LoVo (cell line): ENCODE measurements at places on chromosomes 16 and 17.

GRCh38 chr16:57316390-57317017 lies 32.0 kb upstream of the PLLP start:
- DNase-seq, result peak; percentile 53

GRCh38 chr16:75385507-75386152 lies 47.7 kb downstream of the CFDP1 start:
- peak; percentile 81 for DNase-seq

GRCh38 chr17:45896803-45897693 lies 2.7 kb downstream of the MAPT start:
- DNase-seq, result no peak

DNA sequence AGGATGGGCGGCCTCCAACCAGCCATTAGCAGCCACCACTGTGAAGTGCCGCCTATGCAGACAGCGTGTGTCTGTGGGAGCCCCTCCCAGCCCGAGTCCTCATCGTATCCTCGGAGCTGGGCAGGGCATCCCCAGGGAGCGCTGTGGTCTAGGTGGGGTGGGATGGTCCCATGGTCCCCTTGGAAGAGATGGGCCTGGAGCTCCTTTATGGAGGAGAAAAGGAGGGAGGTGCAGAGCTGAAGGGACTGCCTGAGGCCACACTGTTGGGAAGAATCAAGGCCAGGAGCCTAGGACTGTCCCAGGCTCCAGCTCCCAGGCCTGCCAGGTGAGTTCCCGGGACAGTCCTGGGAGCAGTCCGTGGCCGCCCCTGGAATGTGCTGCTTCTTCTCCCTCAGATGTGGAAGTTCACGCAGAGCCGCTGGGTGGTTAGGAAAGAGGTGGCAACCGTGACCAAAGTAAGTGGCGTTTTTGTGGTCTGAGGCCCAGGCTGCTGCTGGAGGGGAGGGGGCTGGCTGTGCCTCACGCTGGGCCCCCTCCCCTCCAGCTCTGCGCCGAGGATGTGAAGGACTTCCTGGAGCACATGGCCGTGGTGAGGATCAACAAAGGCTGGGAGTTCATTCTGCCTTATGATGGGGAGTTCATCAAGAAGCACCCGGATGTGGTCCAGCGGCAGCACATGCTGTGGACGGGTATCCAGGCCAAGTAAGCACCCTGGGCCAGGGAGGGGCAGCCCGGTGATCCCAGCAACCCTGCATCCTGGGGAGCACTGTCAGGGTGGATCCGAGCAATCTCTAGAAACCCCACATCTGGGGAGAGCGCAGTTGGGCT lies 27.0 kb downstream of the POLR3E start:
- no peak for DNase-seq

GRCh38 chr17:27848931-27849330 lies 44.2 kb downstream of the LYRM9 start:
- no peak for DNase-seq

GRCh38 chr17:50805486-50805885 lies 29.9 kb upstream of the WFIKKN2 start:
- no peak for DNase-seq

DNA sequence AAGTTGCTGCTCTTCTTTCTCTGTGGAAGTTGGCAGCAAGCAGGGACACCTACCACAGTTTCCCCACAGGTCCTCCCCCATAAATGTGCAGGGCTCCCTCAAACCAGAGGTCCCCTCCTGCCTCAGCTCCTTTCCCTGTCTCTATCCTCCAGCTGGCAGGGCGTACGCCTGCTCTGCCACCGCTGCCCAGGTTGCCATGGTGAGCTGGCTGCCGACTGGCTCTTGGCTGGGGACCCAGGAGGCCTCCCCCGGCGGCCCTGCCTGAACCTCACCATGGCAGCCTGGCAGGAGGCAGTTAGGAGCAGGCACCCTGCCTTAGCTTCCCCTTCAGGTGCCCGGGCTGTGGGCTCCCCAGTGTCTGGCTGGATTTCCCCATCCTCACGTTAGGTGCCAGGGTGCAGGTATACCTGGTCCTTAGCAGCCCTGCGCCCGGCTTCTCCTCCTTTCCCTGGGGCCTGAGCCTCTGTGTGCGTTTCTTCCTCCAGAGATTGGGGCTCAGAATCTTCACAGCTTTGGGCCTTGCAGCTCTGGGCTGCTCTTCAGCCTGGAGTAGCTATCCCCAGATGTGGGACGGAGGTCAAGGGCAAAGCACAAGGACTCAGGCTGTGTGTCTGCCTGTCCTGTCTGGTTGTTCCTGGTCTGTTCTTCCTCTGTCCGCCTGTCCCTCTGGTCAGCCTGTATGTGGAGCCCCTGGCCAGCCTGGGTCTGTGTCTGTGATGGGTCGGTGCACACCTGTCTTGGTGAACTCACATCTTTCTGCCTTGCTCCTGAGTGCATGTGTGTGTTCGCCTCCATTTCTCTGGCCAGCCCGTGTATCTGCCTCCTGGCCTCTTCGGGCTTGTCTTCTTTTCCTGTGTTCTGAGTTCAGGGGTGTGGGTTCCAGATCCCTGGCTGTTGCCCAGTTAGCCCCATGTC lies 15.7 kb downstream of the GJD3 start:
- no peak for DNase-seq

DNA sequence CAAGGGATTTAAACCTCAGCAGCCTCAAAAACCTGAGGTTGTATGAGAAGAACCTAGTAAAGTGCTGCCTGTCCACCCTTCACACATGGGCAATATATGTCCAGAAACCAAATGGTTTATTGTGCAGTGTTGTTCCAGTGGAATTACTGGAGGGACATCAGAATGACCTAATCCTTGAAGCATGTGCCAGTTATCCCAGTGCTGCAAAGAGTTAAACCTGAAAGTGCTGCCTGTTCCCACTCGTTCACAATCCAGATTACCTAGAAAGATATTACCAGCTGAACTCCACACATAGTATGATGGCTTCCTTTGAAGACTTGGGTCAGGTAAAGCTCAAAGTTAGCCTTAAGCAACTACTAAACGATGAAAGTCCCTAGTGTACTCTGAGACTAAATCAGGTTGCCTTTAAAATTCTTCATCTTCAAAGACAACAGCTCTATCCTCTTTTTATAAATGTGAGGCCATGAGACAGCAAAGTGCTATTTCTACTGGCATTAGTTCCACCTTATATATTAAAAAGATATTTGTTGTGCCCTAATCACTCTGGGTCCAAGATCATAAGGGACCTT lies 133.1 kb downstream of the SNX11 start:
- peak; percentile 62 for DNase-seq

DNA sequence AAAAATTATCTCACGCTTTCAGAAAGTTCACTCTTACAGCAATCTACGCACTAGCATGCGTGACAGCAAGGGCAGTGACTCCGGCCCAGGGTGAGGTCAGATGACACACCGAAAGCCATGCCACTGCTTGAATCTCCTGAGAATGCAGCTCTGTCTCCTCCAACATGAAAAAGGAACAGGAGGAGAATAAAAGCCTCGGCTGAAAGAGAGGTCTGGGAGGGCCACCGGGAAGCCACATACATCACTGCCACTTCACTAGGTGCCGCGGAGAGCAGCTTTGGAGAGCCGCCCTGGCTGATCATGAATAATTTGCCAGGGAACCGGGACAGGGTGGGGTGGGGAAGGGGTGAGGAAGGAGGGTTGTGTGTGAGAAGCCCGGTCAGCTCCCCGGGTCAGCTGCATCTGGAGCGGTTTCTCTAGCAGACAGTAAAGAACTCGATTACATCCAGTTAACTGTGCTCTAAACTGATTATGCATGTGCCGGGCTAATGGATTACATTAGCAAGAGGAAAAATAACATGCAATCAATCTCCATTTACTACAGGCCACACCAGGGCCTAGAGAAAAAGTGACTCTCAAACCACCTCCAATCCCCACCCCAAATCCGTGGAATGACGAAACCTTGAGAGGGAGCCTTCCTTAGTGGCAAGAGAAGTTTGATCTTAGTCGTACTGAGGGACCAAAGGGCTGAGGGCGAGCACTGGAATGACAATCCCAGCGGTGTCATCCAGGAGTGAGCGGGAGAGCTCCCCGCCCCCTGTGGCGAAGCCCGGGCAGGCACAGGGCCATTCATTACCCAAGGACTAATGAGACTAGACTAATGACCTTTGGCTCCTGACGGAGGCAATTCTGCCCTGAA lies 100.3 kb downstream of the ZFHX3 start:
- no peak for DNase-seq

DNA sequence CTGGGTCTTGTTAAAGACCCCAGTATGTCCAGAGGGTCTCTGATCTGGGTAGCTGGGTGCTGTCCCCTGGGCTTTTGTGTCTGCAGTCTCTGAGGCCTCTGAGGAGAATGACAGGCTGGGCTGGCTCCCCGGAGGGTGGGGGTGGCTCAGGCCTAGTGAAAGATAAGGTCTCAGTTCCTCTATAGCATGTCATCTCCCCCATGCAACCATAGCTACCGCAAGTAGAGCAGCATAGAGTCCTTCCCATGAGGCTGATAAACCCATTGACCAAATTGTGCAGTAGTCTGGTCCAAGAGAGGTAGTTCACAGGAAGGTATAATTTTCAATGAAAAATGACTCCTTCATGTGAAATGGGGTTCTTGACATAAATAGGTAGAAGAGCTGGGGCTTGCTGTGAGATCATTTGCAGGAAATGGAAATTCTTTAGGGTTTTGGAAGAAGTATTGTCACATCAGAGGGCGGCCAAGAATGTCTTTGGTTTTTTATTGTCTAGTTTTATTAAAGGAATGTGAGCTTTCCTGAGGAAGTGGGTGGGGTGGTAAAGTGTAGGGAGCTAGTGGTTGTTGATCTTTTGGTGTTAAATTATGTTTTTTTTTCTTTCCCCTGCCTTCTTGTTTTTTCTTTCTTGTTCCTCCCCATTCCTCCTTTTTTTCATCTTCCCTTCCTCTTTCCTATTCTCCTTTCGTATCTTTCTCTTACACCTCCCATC lies 21.0 kb downstream of the SLC7A6OS start:
- DNase-seq, result no peak

DNA sequence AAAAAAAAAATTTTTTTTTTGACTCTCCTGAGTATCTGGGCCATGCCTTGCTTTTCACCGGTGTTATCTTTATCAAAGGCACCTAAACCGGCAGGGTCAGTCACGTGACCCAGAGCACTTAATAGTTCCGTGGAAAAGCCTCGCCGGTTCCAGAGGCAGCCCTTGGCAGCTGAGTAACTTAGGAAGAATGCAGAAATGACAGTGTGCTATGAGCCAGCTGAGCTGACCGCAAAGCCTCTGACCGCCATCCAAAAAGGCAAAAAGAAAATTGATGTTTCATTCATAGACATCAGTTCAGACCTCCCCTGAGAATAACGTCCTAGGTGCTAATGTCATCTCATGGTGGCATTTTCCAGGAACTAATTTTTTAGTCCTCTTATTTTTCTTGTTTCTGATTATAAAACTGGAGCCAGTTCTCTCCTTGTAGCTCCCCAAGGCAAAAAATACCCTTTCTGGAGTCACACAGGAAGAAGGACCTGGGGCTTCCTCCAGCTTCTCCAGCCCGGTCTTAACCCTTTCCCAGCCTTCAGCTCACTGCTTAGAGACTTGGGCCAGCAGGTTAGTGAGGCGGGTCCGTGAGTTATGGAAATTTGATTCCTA lies 122.6 kb downstream of the SOCS1 start:
- DNase-seq, result no peak

DNA sequence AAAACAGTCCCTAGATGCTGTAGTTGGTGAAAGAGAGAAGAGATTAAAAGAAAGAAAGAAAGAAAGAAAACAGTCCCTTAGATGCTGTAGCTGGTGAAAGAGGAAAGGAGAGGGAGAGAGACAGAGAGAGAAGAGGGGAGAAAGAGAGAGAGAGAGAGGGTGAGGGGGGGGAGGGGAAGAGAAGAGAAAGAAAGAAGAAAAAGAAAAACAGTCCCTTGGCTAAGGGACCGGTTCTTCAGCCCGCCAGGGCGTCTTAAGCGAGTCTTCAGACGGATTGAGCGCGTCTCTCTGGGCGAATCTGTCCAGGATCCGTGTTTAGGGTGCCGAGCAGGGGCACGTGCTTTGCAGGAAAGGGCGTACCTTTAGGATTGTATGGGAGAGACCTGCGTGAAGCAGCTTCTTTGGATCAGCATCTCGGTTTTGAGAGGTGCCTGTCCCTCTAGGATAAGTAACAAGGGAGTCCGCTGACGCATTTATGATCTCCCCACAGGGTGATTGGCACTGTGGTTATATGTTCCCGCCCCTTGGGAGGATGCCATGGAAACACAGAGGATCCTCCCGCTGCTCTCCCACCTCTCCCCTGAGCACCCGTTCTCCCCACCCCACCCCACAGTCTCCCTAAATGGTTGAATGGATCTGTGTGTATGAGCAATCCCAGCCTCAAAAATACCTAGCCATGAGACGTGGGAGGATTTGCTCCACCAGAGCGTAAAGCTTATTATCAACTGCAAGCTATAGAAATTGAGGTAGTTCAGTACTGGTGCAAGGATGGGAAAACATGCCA lies 16.7 kb downstream of the GNGT2 start:
- peak; percentile 42 for DNase-seq

DNA sequence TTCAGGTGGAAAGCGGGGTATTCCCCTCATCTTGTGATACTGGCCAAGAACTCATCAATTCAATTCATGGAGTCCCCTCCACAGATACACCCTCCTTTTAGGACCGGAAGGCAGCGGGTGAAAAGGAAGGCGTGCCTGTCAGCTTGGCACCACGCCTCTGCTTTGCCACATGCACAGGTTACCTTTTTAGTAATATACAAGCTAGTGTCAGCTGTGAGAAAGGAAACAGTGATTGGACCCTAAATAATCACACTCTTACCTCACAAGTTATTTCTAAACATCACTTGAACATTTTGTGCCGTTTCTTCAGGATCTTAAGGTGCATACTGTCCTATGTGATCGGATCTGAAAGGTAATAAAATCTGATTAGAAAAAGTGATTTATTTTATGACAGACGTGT lies 15.7 kb downstream of the ZDHHC7 start:
- DNase-seq, result no peak

GRCh38 chr16:28495795-28496749 lies 1.6 kb downstream of the APOBR start:
- DNase-seq, result no peak

DNA sequence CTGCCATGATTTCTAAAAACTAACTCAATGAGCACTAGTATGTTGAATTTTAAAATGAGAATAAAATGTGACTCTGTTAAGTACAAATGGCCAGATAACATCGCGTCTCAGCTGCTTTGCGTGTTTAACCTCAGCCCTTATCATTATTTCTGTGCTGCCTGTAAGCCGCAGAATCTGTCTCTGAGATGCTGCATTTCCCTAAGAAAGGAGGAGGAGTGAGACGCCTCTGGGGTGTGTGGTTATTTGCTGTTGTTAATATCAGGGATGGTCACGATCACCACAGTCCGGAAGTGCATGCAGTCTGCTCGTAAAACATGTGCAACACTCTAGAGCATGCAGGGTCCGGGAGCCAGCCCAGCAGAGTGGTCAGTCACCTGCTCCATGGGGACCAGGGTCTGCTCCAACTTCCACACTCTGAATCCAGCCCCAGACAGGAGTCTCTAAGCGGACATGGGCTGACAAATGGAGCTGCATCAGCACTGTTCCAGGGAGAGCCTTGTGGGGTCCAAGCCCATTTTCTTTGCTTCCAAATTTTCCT lies 342.5 kb downstream of the MAF start:
- DNase-seq, result no peak

GRCh38 chr17:49522357-49522890 lies 27.3 kb downstream of the NGFR start:
- no peak for DNase-seq

- no peak for DNase-seq
Measured at GRCh38 chr17:7887038-7887481, 1.5 kb upstream of the CHD3 start.
